Activated naive CD8-positive, alpha-beta T cell treated with anti-CD3 and anti-CD28 coated beads, Interleukin-2, amount 10 ng/mL, durations not matched to agents 7 days and 5 days (primary cell): ENCODE measurements at places on chromosomes 12 and 14. TPM values are rescaled to one million over a fixed set of nuclear protein-coding genes. Genes with fewer than 3 reads are reported as not detected.

VASH1 gene
- total RNA-seq = 7.0 TPM

MIP gene
- total RNA-seq = not detected

SYNE2 gene
- 245 TPM for total RNA-seq

TMEM179 gene
- not detected for total RNA-seq

ENDOU gene
- 0.30 TPM for total RNA-seq

GPRC5D gene
- total RNA-seq = not detected

HOXC10 gene
- total RNA-seq = not detected

KRT77 gene
- total RNA-seq = not detected

PLD4 gene
- not detected for total RNA-seq

TPH2 gene
- not detected for total RNA-seq

PLEKHD1 gene
- 0.11 TPM for total RNA-seq

DDN gene
- total RNA-seq = 0.30 TPM

CLEC4E gene
- total RNA-seq = not detected

SERPINA10 gene
- total RNA-seq = not detected

KRT6C gene
- total RNA-seq = not detected

TAS2R31 gene
- 2.9 TPM for total RNA-seq

PHLDA1 gene
- 5.8 TPM for total RNA-seq

C1S gene
- 1.3 TPM for total RNA-seq
